Activated CD4-positive, alpha-beta T cell treated with anti-CD3 and anti-CD28 coated beads, Interleukin-2, amount 10 ng/mL, durations not matched to agents 24 days and 14 days (primary cell): ENCODE measurements at places on chromosomes 13 and 19. TPM values are rescaled to one million over a fixed set of nuclear protein-coding genes. Genes with fewer than 3 reads are reported as not detected.

Gene HMG20B
- 53.7 and 59.3 TPM in 2 replicates for total RNA-seq

Gene CBARP
- total RNA-seq, result 1.7 and 1.9 TPM in 2 replicates

Gene CRB3
- 0.26 and 0.33 TPM in 2 replicates for total RNA-seq

Gene ASF1B
- 85.8 and 90.2 TPM in 2 replicates for total RNA-seq

Gene ZNF584
- total RNA-seq, result 17.4 and 17.7 TPM in 2 replicates

Gene CNMD
- not detected in 2 replicates for total RNA-seq

Gene IQCN
- total RNA-seq, result 2.3 and 3.0 TPM in 2 replicates

- no peak overlapping the region for H3K4me3 ChIP-seq
- H3K27ac ChIP-seq, result no peak overlapping the region
Measured at GRCh38 chr13:77389625-77390000, 62.7 kb upstream of the MYCBP2 start.

GRCh38 chr13:66264971-66265370 lies 965.2 kb downstream of the PCDH9 start:
- no peaks in the 10 kb centered on the region for H3K27me3 ChIP-seq
- no peaks in the 10 kb centered on the region for H3K36me3 ChIP-seq

- DNase-seq, result no peak
- H3K27me3 ChIP-seq, result no peaks in the 10 kb centered on the region
- H3K27ac ChIP-seq, result no peak overlapping the region
- H3K4me3 ChIP-seq, result no peak overlapping the region
Measured at GRCh38 chr13:61192826-61193225, 222.8 kb downstream of the PCDH20 start.

- H3K27ac ChIP-seq, result no peak overlapping the region
- H3K27me3 ChIP-seq, result no peaks in the 10 kb centered on the region
- H3K36me3 ChIP-seq, result no peaks in the 10 kb centered on the region
- no peak for DNase-seq
- no peak overlapping the region for H3K4me3 ChIP-seq
Measured at GRCh38 chr13:71979616-71980015, 112.6 kb upstream of the DACH1 start.

- H3K4me3 ChIP-seq, result no peak overlapping the region
- H3K27ac ChIP-seq, result no peak overlapping the region
- H3K27me3 ChIP-seq, result no peaks in the 10 kb centered on the region
- peaks cover 84% of the 10 kb centered on the region for H3K36me3 ChIP-seq
Measured at GRCh38 chr19:37329686-37330085, 41.2 kb upstream of the ZNF527 start.

DNA sequence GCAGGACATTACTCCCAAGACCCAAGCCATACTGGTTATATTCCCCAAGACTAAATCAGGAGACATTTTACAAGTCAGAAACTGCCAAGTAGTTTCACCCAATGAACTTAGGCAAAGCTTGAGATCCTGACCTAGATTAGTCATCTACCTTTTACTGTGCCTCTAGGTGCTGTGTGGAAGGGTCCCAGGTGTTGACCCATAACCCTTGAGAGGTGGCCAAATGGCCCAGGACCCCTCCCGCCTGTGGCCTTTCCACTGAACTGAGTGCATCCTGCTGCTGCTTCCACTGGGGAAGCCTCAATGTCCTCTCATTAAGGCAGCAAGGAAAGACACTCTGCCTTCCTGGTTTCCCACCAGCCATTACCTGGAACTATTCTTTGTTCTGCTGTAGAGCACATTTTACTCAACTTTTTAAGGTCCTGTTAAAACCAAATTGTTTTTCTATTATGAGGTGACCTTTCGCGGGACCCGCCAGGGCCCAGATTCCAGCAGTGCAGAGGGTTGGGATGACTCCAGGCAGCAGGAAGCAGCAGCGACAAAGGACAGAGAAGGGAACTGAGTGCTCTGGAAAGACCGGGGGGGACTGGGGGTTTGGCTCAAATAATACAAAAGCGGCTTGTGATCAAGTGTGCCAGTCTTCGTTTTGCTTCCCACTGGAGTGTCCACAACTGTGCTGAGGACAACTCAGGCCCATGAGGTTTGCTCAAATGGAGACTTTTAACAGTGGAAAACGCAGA lies 27.1 kb downstream of the ANKRD10 start:
- peaks cover 19% of the 10 kb centered on the region for H3K36me3 ChIP-seq
- peak overlapping the region; percentile 11 for H3K27ac ChIP-seq
- peaks cover 17% of the 10 kb centered on the region for H3K4me1 ChIP-seq

DNA sequence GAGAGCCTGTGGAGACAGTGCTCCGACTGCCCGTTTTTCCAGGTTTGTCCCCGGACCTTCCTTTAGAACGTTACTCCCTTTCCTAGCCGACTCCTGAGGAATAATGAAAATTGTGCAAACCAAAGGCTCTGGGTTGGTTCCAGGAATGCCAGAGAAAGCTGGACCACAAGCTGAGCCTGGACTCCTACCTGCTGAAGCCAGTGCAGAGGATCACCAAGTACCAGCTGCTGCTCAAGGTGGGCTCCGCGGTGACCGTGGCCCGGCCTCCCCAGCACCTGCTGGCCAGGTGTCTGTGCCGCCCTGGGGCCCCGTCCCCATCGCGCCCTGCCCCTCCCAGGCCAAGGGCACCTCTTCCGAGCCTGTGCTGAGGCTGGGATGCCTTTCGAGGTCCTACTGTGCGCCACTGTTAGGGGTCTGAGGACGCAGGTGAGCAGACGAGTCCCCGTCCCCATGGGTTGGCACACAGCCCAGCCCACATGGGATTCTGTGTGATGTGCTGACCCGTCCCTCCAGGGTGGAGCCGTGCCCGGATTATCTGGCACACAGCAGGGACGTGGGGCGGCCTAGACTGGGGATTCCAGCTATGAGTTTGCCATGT lies 20.5 kb upstream of the F7 start:
- no peak for DNase-seq
- H3K27me3 ChIP-seq, result no peaks in the 10 kb centered on the region
- no peaks in the 10 kb centered on the region for H3K36me3 ChIP-seq
- no peak overlapping the region for H3K4me3 ChIP-seq
- no peak overlapping the region for H3K27ac ChIP-seq

GRCh38 chr13:108807841-108808240 lies 178.4 kb downstream of the MYO16 start:
- no peaks in the 10 kb centered on the region for H3K27me3 ChIP-seq
- H3K4me1 ChIP-seq, result no peaks in the 10 kb centered on the region
- no peaks in the 10 kb centered on the region for H3K36me3 ChIP-seq
- no peak overlapping the region for H3K27ac ChIP-seq
- H3K4me3 ChIP-seq, result no peak overlapping the region

DNA sequence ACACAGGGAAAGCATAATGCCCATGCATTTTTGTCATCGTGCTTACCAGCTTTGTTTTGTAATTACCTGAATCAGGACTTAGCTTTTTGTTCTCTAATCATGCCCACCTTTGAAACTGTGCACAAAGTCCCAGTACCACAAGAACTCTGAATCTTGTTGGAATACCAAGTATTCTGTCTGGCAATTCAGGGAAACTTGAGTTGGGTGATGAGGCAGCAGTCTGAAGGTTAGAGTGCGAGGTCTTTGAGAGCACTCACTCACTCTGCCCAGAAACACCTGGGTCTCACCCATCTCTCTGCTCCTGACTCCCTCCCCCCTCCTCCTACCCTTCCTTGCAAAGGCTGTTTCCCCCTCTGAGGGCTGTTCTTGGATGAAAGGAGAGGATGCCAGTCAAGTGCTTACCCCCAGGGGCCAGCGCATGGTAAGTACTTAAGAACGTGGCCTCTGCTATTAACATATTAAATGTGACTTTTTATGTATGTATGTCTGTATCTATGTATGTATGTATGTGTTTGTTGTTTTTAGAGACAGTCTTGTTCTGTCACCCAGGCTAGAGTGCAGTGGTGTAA lies 22.4 kb downstream of the SIPA1L3 start:
- DNase-seq, result no peak
- H3K4me3 ChIP-seq, result no peak overlapping the region
